Cortex of kidney (tissue), 1 donor: ENCODE measurements at places on chromosomes 5 and 9.

DNA sequence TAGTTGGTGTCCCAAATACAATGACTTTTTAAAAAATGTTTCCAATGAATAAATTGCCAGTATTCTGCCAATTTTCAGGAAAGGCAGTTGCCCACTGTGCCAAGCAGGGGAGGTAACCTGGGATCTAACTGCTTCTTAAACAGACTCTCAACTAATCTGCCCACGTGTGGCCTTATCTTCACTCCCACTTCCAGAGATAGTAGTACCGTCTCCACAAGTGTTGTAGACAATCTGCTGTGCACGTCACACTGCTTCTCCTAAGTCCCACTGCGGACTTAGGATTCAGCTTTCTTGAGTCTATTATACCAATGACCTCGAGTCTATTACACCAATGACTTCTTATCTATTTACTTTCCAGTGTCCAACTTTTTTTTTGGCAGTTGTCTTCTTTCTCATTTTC is 21.2 kb downstream of the POU4F3 start:
- no peak for DNase-seq

DNA sequence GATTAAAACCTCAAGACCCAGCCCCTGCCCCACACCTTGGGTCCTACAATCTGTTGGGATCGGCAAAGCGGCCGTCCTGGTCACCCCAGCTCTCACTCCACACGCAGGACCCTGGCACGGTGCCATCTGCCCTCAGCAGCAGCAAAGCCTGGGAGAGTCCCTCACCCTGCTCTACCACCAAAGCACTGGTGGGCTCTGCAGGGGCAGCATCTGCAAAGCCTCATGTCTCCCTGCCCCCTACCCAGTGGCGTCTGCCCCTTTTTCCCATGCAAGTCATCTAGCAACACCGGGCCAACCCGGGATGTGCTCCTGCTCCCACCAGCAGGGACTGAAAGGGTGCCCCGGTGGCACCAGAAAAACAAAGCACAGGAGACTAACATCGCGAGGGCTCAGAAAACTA is 19.6 kb upstream of the CNOT6 start:
- no peak for DNase-seq

DNA sequence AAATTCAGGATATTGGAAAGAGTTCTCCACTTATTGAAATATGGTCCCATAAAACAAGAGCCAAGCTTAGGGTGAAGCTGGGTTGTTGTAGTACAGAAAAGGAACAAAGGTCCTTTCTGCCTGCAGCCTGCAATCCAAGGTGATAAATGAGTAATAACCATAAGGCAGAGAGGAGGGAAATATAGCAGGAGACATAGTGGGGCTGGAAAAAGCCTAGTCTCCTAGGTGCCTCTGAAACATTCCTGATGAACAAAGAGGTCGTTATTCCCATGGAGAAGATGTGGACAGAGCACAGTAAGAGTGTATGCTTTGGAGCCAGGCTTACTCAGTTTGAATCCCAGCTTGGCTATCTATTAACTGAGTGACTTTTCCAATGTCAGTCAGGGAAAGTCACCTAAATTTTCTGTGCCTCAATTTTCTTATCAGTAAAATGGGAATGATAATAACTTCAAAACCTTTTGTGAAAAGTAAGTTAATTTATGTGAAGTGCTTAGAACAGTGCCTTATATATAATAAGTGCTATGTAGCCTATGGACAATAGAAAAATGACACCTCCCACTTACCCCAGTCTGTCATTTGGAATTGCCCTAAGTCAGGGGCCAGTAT is 110.8 kb upstream of the GRIN3A start:
- no peak for DNase-seq

DNA sequence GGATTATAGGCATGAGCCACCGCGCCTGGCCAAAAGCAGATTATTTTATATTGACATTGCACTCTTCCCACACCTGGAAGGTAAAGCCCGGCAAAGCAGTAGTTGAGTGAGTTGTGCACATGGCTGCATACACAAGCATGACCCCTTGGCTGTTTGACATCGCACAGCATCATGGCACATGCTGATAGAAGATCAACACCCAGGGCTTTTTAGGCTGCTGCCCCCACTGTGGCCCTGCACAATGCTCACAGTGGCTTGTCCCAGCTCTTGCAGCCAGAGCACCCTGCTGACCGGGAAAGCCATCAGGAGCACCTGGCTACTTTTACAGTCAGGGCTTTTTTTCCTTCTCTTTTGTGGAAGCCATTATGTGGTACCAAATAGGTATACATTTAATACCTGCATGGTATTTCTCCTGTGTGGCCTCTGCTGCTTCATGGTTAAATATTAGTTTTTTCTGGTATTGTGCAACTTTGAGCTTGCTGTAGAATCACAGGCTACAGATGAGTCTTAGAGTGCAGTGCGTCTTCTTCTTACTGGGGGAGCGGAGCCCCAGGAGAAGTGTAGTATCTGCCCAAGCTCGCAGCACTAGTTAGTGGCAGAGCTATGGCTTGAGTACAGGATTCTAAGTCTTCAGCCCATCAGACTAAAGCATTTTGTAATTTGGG is 264.5 kb downstream of the AOPEP start:
- no peak for DNase-seq

DNA sequence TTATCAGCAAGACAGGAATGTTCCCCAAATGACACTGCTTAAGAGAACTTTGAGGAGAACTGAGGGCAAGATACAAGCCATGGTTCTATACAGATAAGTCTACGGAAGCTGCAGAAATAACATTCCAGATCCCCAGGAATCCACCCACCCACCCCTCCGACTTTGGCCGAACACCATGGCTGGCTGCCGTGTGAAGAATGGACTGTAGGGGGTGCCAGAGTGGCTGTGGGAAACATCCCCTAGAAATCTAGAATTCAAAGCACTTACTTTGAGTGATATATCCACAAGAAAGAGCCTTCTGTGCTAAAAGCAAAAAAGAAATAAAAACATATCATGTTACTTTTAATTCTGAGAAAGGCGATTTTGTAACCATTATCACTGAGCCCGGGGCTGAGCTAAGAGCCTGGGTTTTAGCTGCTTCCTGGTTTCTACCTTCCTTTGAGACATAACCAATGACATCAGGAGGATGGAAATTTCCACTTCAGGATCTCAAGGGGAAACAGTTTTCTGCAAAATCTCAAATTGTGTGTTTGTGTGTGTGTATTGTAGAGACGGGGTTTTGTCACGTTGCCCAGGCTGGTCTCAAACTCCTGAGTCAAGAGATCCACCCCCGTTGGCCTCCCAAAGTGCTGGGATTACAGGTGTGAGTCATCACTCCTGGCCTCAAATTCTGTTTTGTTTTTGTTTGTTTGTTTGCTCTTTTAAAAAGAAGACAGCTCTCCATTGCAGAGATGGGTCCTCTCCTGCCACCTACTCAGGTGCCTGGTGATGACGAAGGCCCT is 36.4 kb downstream of the GGTA1 start:
- DNase-seq = no peak

DNA sequence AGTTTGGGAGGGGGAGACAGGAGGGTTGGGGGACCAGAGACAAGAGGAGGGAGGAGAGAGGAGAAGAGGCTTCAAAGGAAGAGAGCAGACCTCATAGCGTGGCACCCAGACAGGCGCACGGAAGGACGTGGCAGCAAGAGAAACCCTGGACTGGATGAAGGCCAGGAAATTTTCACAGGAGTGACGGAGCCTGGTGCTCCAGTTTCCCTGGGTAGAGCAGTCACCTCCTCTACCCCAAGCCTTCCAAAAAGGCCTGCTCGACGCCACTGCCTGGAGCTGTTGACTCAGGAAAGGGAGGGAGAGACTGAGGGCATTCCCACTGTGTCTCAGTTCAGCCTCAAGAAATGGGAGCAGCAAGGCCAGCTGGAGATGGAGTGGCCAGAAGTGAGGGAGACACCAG is 19.3 kb downstream of the AK8 start:
- DNase-seq = no peak
